Stromal cell of bone marrow (primary cell): ENCODE measurements at places on chromosomes 1 and 21.

GRCh38 chr1:201083741-201084140 lies 28.5 kb downstream of the CACNA1S start:
- DNase-seq, result no peak

- no peak for DNase-seq
Measured at GRCh38 chr1:223717695-223718363, 5.5 kb downstream of the CAPN2 start.

DNA sequence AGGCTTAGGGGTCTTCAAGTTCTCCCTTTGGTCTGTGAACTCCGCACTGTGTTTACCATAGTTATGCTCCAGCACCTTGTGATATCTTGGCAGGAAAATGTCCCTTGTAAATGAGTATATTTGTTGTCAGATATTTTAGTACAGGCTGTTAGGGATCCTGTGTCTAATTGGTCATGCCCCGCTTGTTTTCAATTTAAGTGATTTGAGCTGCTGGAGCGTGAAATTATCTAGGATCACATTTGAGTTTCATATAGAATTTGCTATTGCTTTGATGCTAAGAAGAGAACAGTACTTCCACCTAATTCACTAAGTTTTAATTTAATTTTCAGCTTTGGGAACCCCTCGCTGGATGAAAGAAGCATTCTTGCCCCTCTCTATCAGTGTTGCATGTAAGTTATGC lies 15.4 kb upstream of the TOR3A start:
- DNase-seq, result no peak

- DNase-seq, result no peak
Measured at GRCh38 chr1:226788965-226789364, 49.9 kb upstream of the ITPKB start.

DNA sequence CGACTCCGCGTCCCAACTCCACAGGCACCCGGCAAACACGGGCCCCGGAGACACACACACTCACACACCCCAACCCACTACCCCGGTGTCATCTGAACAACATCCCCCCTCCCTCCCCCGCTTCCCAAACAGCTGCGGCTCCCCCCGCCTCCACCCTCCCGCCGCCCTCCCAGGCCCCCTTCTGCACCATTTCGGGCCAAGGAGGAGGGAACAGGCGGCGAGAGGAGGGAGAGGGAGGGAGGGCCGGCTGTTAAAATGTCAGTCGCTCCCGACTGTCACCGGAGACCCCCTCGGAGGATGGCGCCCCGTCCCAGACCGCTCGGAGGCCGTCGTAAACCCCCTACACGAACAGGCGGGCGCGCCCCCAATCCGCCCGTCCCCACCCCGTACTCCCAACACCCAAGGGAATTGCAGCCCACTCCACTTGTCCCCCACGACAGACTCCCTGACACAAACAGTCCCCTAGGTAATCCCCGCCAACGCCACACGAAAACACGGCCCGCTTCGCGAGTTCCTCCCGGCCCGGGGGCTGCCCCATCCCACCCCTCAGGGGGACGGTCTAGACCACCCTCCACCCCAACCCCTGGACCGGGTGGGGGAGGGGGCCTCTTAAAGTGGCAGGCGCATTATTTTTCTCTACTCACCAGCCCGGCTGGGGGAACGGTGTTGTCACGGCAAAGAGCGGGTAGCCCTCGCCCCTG lies 583 bp downstream of the MEF2D start:
- no peak for DNase-seq

- no peak for DNase-seq
Measured at GRCh38 chr1:174764191-174764590, 235.6 kb upstream of the CACYBP start.

DNA sequence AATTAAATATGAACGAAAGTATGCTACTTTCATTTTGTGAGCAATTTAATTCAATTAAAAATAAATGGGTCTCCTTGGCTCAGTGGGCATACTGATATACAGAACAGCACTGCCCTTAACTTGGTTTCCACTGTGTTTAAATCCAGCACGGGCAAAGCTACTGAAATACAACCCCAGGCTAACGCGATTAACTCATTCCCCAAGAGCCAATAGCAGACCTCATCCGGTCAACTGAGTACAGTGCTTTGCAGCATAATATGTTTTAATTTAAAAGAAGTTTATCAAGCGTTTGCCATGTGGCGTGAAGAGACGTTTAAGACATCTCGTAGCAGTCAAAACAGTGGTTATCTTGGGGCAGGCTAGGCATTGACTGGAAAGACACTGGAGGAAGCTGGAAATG lies 118.6 kb downstream of the PROX1 start:
- DNase-seq, result no peak

DNA sequence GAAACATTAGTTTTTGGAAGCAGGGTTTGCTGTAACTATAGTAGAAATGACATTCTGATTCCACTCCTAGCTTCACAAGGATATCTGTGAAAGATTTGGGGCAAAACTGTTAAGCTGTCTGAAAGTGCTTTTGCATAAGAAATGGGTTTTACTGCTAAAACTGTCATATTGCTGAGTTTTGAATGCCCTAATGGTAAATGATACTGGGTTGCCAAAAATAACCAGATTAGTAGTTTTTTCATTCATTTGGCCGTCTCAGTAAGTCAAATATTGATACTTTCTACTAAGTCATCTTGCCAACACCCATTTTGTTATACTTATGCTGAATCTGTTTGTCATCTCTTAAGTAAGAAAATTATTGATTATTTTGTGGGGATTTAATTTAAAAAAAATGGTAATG lies 399 bp upstream of the PTPRC start:
- no peak for DNase-seq

DNA sequence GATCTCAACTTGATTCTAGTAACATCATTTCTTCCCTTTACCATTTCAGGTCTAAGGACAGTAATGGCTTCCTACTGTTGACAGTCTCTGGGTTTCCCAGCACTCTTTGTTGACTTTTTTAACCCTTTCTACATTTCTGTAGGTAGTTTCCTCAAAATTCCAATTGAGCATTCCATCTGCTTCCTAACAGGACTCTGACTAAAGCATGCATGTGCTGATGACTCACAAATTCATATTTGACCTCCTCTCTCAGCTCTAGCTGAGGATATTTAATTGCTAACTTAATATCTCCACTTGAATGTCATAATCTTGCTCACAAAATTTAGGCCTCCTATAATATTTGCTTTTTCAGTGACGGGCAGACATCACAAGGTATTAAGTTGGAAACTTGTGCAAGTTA lies 93.3 kb upstream of the ZNHIT6 start:
- DNase-seq, result no peak

DNA sequence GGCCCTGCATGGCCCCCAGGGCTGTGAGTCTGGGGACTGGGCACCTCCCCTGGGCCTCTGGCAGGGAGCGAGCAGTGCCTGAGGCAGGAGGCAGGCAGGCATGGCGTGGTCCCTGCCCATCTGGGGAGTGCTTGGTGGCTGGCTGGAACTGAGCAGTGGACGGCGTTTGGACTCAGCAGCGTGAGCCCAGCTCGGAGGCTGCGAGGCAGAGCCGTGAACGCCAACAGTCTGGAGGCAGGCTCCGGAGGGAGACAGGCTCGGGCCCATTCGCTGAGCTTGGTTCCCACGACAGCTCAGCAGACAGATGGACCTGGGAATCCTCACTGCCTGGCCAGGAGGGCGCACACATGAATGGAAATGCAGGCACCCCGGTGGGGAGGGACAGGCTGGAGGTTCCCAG lies 160.7 kb upstream of the POU3F1 start:
- DNase-seq, result no peak

DNA sequence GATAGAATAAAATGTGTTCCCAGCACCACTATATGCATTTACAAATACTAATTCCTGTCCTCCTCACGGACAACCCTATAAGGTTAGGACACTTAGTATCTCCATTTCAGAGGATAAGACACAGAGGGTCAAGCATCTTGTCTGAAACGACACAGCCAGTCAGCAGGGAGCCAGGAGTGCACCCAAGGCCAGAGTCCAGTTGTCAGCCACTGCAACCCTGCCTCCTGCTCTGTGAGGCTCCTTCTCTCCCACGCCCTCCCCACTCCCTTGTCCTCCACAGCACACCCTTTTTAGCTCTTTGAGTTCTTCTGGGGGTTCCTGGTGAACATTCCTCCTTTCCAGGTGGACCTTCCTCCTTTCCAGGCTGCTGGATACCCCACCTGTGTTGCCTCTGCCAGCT lies 119.0 kb upstream of the TNR start:
- DNase-seq, result no peak

GRCh38 chr1:17427696-17428660 lies 11.5 kb downstream of the RCC2 start:
- no peak for DNase-seq

DNA sequence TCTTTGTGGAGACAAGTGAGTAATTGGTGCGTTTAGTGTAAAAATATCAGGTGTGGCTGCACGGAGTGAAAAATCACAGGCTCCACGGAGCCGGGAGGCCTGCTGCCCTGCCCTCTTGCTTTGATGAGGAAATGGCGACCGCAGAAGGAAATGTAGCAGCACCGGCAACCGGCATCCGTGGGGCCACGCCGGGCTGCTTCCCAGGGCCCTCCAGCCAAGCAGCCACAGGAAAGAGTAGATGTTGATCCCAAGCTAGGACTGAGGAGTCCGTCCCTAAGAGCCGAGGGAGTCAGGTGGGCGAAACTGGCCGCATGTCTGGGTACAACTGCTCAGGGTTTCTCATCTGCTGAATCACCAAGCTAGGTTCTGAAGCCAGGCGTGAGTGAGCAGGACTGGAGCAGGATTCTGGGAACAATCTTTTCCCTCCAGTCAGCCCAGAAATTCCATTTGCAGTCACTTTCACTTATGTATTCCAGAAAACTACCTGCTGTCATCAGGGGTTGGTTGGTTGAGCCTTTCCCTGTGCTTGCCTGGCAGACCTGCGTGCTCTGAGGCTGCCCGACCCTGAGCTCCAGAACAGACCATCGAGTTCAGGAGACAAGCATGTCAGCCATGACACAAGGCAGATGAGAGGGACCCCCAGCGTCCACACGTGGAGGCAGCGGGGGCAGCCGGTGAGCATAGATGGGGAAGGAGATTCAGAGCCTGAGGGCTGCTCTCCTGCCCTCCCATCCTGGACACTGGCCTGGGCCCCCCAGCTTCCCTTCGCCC lies 5.8 kb upstream of the ITGB2 start:
- DNase-seq, result peak; percentile 30

GRCh38 chr1:223035724-223036478 lies 107.1 kb downstream of the TLR5 start:
- no peak for DNase-seq

GRCh38 chr1:111219557-111220286 lies 7.8 kb upstream of the CHI3L2 start:
- DNase-seq, result no peak

DNA sequence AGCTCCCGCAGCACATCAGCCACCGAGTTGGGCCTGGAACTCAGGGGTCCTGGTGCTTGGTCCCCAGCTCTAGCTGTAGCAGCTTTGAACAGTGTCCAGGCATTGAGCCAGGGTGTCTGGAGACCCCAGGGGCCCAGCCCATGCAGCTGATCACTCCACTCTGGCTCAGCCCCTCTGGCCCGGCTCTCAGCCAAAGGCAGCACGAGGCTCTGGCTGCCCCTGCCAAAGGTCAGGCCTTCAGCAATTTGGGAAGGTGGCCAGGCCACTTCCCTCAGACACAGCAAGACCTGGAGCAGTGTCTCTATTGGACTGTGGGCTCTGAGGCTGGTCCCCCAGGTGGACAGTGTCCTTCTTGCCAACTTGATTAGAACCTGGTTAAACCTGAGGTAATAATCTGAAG lies 34.4 kb upstream of the RNF19B start:
- no peak for DNase-seq

DNA sequence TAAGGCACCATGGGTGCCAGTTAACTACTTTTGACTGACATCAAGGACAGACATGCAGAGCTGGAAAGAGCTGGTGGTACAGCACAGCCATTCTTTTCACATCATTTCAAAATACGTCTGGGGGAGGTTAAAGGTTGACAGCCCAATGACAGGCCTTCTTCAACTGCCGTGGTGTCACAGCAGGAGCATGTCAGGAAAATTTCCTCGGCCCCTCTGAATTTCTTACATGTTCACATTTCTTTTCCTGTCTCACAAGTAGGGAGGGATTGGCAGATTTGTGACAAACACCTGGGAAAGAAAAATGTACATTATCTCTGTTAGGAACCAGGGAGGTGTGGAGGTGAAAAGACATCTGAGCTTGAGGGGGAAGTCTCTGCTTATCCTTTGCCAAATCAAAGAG lies 279.1 kb downstream of the SPATA17 start:
- DNase-seq, result no peak

DNA sequence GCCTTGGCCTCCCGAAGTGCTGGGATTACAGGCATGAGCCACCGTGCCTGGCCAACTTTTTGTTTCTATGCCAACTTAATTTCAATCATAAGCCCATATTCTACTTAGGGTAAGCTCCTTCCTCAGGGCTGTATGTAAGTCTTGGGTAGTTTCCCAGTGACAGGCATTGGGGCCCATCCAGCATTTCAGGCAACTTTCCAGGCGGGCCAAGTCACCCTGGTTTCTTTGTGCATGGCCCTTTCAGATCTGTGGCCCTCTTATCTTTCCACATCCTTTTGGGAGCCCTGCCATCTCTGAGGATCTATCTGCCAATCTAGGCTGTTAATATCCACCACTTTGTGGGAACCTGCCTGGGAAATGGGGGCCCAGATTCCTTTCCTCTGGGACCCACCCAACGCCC lies 58.7 kb downstream of the TNN start:
- no peak for DNase-seq

- DNase-seq, result no peak
Measured at GRCh38 chr1:6870086-6870485, 84.8 kb downstream of the CAMTA1 start.

DNA sequence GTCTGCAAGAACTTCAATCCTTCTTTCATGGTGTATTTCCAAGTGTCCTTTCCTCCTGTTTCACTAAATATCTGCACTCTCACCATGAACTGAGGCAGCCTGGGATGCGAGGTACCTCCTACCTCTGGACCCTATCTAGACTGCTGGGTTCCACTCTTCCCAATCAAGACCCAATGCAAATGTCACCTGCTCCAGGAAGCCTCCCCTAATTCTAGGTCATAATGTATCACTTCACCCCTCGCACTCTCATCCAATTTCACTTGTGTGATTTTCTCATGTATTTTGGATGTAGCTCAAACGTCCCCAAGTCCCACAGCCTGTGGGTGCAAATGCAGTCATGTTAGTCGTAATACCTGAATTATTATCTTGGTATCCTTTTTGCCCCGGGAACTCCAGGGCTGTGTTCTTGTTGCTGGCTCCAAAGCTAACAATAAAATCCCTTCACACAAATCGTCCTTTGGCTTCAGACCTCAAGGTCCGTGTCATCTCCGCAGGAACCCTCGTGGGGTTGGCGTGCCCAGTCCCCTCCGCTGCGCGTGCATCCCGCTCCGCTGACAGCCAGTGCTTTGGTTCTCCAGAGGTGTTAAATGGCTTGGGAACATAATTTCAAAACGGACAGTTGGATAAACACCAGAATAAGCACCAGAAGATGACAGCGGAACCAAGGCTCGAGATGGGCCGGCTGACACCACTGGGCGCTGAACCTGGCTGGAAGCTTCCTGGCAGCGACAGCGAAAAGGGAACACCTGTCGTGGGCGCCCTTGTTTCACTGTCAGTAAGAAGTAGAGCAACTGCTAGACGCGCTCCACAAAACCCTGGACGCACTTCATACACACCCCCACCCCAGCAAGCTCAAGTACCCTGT lies 1.0 kb upstream of the BACH1 start:
- no peak for DNase-seq

GRCh38 chr1:3332043-3332442 lies 122.4 kb upstream of the ARHGEF16 start:
- no peak for DNase-seq

GRCh38 chr1:26832249-26832960 lies 5.9 kb downstream of the ZDHHC18 start:
- DNase-seq, result no peak
